NCI-H446 (cell line): ENCODE measurements at places on chromosomes 1 and 21.
A peak's percentile ranks its signal among the peaks of the same experiment; 100 is the strongest.

GRCh38 chr1:225318706-225319575 is 108.9 kb downstream of the LBR start:
- DNase-seq: peak; percentile 50

DNA sequence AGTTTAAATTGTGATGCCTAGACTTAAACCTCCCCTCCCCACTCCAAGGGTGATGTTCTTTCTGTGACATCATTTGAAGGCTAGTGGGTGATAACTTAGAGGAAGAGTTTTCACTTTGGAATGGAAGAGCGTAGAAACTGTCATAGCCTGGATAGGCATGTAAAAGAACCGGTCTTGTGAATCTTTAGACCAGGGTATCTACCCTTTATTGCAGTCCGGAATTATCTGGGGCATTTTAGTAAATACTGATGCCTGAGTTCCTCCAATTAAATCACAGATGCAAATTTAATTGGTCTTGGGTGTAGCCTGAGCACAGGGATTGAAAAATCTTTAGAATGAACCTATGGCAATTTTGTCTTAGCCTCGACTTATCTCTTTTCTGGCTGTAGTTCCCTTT is 24.7 kb downstream of the MAN1C1 start:
- DNase-seq: no peak

DNA sequence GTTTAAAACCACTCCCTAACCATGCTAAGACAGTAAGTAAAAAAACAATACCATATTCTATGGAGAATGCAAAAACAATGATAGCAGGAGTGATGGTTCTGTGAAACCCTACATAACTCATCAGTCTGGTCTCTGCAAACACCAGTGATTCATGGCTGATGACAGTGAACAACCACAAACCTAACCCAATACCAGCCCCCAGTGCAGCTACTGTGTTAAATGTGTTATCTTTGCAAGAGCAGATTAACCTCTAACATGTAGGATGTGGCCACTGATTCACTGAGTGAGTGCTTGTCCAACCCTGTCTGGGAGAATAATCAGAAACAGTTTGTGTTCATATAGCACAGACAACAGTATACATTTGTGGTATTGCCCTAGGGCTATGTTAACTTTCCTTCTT is 100.2 kb upstream of the COG2 start:
- DNase-seq: no peak

- no peak for DNase-seq
These were observed 10.2 kb upstream of the SH2D5 start for GRCh38 chr1:20742671-20743070.

DNA sequence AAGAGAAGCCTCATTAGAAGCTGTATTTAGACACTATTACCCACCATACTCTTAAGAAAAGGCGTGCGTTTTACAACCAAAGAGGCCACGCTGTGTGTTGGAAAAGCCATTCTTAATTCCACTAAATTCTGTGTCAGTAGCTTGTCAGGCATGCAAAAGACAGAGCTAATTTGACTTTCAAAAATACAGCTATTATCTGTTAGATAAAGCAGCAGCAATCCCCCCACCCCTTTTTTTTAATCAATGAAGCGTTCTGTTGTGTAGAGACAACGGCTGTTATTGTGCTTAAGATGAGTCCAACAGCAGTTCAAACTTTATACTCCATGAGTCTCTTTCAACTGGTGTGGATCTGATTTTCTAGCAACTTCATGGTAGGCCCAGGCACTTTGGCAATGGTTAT is 43.5 kb downstream of the PLA2G4A start:
- no peak for DNase-seq

DNA sequence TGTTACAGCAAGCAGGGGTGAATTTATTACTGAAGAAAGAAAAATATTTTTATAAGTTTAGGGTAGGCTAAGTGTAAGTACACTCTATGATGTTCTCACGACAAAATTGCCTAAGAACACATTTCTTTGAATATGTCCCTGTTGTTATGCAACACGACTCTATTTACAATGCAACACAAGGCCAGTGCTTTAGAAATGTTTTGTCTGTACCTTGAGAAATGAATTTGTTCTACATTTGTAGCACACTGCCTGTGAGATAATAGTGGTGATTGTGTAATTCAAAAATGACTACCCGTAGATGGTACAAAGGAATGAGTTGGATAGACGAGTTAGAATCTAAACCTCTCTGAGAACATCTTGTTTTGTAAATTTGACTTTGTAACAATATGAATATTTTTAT is 63.7 kb upstream of the IGSF5 start:
- no peak for DNase-seq

DNA sequence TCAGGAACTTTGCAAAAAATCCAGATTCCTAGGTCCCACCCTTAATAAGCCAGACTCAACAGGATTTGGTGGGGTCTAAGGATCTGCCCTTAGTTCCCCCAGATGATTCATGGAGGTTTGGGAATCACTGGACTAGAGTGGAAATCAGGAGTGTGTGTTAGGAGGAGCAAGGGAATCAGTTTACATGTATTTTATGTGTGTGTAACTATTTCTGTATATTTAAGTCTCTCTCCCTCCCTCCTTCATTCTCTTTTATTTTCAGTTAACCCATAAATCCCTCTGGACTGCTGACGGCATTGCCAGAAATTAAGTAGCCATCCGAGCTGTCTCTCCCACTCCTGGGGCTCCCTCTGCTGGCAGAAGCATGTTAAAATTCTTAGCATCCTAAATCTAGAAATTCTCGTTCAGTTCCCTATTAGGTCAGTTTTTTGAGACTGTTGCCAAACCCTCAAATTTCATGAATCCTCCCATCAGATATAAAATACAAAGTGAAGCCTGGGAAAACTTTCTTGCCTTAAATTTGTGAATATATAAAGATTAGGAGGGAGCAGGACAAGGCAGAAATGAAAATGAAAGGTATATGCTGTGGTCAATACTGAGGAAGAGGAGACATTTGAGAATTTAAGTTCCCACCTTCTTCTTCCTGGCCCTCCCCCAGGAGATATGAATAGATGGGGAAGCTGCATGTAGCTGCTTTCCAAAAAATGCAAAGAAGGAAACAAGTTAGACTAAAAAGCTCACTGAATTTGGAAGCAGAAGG is 11.7 kb upstream of the HSD11B1 start:
- DNase-seq: peak; percentile 81
